ENCODE measurements at places on chromosomes 2 and 18. TPM values are rescaled to one million over a fixed set of nuclear protein-coding genes. Genes with fewer than 3 reads are reported as not detected.

GALNT3 gene
- 0.11 TPM for total RNA-seq

RFX8 gene
- total RNA-seq = not detected

ABCA12 gene
- total RNA-seq = 0.25 TPM

SERPINB11 gene
- not detected for total RNA-seq

ATP6V1B1 gene
- total RNA-seq = 2.0 TPM

EPAS1 gene
- total RNA-seq = 120 TPM

TGOLN2 gene
- total RNA-seq = 113 TPM

Measured in A549 treated with ZK216348 at 1 μM for 4 hours (cell line).